ENCODE measurements at places on chromosomes 1 and 21.

DNA sequence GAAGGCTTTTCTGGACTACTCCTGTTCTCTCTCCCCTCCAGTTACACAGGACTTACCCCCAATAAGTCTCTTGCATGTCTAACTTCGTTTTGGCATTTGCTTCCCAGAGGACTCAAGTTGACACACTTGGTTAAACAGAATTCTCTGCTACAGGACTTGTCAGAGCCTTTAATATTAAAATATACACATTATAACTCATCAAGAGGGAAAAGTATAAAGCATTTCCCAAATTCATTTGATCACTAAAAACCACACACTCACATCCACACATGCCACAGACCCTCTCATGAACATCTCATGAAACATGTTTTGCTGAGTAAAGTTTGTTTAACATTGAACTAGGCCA lies 8.7 kb upstream of the CAPN2 start:
- no peak for DNase-seq

DNA sequence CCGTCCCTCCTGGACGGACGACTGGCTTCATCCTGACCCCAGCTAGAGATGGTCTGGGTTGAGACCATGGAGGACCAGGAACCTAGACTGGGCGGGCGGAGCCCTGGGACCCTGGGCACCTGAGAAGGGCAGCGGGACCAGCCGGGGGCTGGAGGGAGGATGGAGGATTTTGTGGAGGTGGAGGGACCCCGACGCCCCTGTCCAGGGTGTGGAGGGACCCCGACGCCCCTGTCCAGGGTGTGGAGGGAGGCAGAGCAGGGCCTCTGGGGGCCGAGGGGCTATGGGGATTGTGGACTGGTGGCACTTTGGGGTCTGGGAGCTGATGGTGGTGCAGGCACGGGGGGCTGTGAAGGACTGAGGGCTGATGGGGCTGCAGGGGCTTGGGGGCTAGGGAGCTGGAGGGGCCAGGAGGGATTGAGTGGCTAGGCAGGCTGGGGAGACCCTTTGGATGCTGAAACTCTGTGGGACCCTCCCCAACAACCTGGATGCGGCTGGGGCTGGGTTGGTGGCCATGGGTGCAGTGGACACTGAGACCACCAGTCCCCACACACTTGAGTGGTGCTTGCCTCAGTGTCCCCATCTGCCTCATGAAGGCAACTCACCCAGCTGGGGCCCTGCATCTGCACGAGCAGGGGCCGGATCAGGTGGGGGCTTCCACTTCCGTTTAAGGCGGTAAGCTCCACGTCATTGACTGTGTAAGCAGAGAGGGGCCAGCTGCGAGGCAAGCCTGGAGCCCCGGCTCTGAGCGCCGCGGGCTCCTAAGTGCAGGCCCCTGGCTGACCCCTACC lies 7.4 kb downstream of the GJC2 start:
- no peak for DNase-seq

GRCh38 chr1:245154429-245155271 lies at the start of gene KIF26B:
Gene KIF26B, plus strand, starts transcription at chr1:245154985. Its CDS starts 440 bp downstream, at chr1:245155425.
- no peak for DNase-seq

- DNase-seq: no peak
Measured at GRCh38 chr1:211830055-211830327, 572 bp downstream of the LPGAT1 start.

- no peak for DNase-seq
Measured at GRCh38 chr21:38241029-38241740, 15.6 kb upstream of the KCNJ15 start.

DNA sequence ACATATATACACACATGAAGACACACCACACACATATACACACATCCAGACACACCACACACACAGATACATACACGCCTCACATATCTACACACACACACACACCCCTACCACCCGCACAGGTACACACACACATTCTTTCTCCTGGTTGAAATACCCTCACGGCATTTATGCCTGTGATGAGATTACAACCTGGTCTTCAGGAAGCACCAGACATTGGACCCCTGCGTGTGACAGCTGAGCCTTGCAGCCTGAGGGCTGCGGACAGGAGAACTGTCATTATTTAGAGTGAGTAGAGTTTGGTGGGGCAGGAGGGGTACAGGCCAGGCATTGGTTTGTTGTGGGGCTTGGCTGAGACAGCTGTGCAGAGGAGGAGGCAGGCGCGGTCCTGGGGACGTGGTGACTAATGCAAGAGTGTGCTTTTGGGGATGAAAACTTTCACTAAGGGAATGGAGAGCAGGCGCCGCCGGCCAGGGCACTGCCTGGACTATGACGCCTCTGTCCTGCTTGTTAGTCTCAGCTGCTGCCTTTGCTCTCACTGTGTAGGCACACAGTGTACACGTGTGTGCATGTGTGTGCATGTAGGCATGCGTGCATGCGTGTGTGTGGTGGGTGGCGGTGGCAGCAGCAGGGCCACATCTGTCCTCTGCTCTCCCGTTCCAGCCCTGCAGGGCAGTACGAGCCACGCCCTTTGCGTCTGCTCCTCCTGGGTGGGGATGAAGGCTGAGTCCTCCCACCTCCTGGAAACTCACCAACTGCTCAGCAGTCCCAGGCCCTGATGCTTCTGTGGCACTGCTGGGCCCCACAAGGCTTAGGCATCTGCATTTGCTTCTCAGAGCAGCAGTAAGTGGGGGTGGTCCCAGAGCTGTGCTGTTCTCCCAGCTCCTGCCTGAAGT lies 57.6 kb downstream of the SPSB1 start:
- no peak for DNase-seq

DNA sequence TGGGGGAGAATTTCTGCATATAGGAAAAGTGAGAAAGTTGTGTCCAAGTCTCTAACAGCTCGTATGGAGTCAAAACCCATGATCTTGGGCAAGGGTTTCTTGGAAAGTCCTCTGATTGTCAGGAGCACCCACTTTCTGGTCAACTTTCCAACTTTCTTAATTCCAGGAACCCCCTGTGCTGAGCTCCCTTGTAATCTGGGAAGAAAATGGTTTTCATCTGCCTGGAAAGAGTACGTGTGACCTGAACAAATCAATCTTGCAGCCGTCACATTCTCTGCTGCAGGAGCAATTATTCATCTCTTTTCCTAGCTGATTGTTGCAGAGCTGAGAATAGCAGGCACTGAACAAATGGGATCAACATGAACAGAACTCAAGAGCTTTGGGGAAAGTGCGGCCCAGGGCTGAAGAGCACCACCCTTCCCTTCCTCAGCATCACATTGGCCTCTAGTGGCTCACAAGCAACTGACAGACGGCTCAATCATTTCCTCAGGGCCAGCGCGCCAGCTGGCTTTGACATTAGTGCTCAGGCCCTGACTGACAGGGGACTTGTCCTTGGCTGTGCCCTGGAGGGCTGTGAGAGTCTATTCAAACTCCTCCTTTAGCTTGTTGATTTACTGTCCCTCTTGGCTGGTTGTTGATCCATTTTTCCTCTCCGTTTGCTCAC lies 295.2 kb downstream of the HLX start:
- DNase-seq: no peak

DNA sequence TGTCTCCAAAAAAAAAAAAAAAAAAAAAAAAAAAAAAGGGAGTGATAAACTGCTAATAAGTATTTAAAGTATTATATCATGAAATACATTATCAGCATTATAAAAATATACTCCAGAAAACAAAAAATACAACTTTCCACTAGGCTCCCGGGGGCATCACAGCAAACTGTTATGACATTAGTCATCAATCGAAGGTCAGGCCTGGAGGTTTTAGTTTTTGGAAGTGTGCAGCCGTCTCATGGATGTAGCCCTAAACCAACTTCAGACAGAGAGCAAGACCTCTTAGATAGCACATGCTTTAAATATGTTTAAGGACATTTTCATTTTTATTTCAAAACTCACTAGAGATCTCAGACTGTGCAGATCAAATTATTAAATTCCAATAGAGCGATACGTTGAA lies 106.3 kb downstream of the RERE start:
- no peak for DNase-seq

DNA sequence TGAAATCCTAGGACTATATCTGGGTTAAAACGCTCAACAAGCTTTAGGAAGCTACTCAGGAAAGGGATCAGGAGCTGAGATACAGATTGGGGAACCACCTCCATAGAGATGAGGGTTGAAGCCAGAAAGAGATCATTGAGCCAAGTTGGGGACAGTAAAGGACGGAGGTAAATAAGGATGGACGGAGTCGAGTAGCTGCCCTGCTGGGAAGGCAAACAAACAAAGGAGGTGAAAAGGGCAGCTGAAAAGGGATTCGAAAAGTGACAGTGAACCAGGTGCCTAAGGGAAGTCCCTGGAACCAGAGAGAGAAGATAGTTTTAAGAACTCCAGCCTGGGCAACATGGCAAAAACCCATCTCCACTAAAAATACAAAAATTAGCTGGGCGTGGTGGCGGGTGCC lies 6.3 kb upstream of the CAMSAP2 start:
- no peak for DNase-seq

- DNase-seq: no peak
Measured at GRCh38 chr1:6554907-6555778, at the start of gene TAS1R1. Gene TAS1R1, plus strand, starts transcription at chr1:6555307. Its CDS starts 67 bp downstream, at chr1:6555374.

GRCh38 chr1:66294707-66295370 lies 239.1 kb upstream of the SGIP1 start:
- no peak for DNase-seq
